ENCODE measurements at places on chromosomes 5 and 9.

DNA sequence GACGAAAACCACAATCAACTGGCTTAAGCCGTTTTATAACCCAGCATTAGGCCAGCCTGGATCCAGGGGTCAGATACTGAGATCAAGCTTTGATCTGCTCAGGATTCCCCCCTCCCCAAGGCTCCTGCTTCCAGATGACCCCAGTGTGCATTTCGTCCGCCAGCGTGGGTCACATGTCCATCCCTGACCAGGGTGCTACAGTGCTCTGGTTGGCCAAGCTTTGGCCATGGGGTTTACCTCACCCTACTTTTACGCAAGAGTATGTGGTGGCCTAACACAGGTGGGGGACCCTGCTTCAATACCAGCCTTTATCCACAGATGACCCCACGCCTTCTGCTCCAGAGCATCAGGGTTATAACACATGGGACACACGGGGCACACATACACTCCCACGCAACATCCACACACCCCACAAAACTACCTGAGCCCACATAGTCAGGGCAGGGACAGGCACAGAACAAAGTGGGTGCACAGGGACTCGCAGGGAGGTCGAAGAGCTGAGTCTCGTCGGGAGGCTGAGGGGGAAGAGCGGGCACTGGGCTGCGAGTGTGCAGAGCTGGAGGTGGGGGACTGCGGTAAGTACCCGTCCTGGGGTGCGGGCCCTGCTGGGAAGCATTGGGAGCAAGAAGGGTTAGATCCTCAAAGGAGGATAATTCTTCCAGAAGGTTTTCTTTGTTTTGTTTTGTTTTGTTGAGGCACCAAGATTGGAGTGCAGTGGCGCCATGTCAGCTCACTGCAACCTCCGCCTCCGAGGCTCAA is 5.0 kb upstream of the SQSTM1 start:
- no peak for DNase-seq

GRCh38 chr5:162382839-162383238 is 315.3 kb downstream of the GABRG2 start:
- DNase-seq, result no peak

- no peak for DNase-seq
Observed at GRCh38 chr9:137199411-137200121, 975 bp downstream of the TPRN start.

DNA sequence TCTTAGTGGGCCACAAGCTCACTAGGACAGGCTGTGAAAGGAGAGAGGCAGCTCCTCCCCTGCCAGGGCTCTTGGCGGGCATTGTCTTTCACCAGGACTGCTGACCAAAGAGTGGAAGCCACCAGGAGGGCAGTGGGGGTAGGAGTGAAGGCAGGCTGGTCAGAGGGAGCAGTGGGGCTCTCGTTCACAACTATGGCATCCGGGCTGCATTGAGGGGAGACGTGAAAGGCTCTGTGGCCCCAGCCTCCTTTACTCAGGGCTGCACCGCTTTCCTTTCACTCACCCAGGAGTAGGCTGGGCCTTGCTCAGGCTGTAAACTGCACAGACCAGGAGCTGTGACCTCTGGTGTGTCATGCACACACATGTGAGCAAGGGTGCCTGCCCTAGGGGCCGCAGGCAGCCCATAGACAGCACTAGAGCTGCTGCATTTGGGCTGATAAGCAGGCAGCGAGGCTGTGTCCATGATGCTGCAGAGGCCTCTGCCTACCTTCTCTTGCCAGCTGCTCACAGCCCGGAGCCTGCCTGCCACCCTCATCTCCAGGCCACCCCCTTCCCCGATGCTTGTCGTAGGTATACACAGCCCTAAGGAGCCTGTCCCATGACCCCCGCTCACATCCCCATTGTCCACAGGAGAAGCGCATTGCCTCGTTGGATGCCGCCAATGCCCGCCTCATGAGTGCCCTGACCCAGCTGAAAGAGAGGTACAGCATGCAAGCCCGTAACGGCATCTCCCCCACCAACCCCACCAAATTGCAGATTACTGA is 130.4 kb downstream of the DAB2IP start:
- DNase-seq, result no peak

DNA sequence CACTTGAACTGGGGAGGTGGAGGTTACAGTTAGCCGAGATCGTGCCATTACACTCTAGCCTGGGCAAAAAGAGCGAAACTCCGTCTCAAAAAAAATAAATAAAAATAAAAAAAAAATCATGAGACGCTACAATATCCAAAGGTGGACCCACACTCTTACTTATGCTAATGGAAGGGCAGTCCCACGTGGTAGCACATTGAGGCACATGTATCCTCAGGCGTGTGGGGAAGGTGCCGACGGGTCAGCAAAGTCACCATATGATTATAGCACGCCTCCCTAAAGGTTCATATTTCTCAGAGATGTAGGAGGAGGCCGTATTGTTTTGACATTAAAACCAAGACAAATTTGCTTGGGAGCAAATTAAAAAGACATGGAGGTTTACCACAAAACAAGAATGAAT is 201.6 kb downstream of the LRRC70 start:
- no peak for DNase-seq

DNA sequence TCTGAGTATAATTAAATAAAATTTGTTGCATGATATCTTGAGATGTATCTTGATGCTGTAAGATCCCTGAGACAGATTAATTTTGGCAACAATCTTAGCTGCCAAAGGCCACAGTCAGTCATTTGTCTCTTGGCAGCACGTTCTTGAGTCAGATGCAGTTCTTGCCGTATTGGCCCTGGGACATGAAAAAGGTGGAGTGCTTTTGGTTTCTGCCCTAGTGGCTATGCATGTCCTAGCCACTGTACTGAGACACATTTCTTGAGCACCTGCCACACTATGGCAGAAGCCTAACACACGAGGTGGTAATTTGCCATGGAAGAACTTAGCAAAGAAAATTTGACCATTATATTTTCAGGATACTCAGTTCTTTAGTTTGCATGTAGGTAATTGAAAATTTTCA is 45.0 kb upstream of the PHF2 start:
- DNase-seq, result no peak

- peak; percentile 91 for DNase-seq
Observed at GRCh38 chr9:16058131-16058549, 505.3 kb downstream of the CCDC171 start.

- no peak for DNase-seq
Observed at GRCh38 chr5:116564756-116565490, 9.7 kb downstream of the SEMA6A start.

GRCh38 chr5:24401773-24402172 is 243.0 kb downstream of the CDH10 start:
- no peak for DNase-seq

DNA sequence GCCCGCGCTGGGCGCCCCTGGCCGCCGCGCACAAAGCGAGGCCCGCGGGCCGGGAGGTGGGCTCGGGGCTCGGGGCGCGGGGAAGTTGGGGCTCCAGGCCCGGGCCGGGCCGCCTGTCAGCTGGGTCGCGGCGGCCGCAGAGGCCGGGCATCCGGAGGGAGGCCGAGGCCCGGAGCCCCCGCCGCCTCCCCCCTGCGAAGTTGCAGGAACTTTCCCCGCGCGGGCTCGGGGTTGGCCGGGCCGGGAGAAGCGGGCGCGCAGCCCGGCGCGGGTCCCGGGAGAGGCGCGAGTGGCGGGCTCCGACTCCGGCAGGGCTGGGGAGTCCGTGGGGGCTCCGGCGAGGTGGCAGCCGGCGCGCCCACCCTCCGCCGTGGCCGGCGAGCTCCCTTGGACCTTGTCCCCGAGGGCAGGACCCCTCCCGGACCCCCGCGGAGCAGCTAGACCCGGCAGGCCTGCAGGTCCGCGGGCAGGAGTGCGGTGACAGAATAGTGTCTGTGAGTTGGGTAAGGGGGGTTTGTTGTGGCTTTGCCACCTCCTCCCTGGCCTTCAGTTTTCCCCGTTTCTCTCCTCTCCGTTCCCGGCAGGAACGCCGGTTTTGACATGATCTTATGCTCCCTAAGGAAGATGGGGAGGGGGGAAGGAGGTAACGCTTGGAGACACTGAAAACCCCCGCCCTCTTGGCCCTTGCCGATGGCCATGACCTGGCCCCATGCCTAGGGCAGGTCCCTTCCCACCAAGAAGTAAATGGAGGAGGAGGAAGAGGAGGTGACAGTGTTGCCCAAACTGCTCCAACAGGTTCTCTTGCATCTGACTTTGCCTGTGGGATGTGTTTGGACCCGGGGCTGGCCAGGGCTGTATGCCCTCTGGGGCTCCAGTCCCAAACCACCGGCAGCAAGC is 942 bp downstream of the PHF2 start:
- DNase-seq, result peak; percentile 9

DNA sequence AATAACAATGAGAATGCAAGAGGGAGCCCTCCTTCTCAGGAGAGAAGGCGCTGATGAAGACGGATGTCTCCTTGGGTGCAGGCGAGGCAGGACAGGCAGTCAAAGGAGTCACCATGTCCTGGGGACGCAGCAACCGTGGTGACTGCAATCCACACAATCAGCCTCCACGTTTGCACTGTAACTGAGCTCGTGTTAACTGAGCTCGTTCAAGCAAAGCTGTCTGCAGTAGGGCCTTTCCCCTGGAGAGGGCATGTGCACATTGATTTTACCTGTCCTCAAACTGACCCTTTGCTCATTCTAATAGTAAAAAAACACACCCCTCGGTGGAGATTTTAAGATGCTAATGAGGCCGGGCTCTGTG is 2.8 kb downstream of the SARDH start:
- no peak for DNase-seq

GRCh38 chr5:97163360-97163764 is 19.7 kb downstream of the RIOK2 start:
- DNase-seq, result peak; percentile 26

GRCh38 chr9:121393318-121393717 is 23.3 kb upstream of the STOM start:
- peak; percentile 23 for DNase-seq

DNA sequence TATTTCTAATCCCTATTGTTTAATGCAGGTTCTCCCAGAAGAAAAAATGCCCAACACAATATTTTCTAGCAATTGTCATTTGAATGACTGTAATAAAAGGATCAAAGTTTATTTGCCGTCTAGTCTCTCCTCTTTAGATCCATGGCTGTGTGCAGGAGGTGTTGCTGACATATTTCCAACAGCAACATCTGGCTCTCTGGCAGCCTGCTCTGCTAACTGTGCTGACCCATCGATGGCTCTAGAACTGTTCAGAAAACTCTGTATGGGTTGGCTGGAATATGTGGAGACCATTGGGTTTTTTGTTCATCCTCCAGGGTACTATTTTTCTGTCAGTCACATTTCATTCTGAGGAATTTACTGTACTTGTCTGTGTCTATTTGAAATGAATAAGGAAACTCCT is 202.0 kb upstream of the SLC27A6 start:
- DNase-seq, result no peak

- no peak for DNase-seq
Observed at GRCh38 chr5:116381201-116381600, 193.4 kb downstream of the SEMA6A start.

DNA sequence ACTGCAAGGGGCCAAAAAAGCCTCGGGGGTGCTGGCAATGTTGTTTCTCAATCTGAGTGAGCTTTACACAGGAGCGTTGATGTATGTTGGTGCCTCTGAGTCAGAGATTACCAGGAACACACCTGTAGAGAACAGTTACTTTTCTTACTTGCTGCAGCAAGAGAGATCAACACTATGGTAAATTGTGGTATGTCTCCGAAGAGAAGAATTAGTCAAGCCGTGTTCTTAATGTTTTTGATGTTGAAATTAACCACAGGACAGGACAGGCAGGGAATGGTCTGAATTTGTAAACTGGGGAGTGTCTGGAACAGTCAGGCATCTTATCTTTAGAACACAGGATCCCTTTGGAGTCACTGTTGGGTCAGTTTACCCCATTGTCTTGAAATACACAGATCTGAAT is 285.7 kb downstream of the DNAH5 start:
- peak; percentile 25 for DNase-seq

- DNase-seq, result no peak
Observed at GRCh38 chr9:68730570-68731235, 25.7 kb downstream of the PIP5K1B start.

GRCh38 chr5:76521240-76521758 is 101.9 kb downstream of the F2RL2 start:
- peak; percentile 27 for DNase-seq

DNA sequence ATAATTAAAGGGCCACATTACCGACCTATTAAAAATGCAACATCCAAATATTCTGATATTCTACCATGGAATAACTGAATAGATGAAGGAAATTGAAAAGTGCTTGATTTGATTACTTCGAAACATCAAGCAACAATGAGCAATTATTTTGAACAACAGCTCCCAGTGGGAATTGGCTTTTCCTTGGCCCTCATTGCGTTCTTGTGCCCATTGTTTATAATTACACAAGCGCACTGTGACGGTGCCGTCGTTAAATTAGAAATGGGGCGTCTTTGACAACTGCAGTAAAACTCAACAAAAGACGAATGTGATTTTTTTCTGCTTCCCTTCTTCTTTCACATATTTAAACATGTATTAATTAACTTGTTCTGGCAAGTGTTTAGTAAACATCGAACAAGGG is 61.6 kb downstream of the CDH6 start:
- DNase-seq, result no peak

DNA sequence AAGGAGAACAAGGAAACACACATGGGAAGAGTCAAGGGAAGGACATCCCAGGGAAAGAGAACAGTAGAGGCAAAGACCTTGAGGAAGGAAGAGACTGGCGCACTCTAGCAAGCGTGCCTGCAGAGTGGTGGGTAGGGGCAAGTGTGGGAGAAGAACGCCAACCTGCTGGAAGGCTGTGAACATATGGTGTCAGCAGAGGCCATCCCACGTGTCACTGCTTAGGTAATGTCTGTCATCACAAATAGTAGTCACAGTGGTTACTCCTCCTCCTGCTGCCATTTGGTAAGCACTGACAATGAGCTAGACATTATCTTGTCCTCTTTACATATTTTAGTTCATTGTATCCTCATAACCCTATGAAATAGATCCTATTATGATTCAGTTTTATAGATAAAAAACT is 206.4 kb upstream of the TRIM32 start:
- DNase-seq, result no peak

GRCh38 chr5:149298842-149299404 is 27.3 kb downstream of the AFAP1L1 start:
- no peak for DNase-seq

- DNase-seq, result peak; percentile 94
Observed at GRCh38 chr5:122163121-122164069, 34.0 kb downstream of the ZNF474 start.

DNA sequence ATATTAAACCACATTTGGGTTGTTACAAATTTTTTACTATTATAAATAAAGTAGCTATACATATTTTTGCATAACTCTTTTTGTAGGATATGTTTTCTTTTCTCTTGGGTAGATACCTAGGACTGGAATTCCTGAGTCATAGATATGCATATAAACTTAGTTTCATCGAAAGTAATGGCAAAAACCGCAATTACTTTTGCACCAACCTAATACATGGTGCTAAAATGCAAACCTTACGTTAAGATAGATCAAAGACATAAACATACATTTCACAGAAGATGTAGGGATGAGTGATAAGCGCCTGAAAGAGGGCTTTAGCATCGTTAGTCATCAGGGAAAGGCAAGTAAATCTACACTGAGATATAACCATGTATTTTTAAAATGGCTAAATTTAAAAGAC is 178.4 kb upstream of the EFNA5 start:
- DNase-seq, result no peak

All from HCEC 1CT (cell line).